ENCODE measurements at places on chromosomes 1 and 21.

- no peak for DNase-seq
These were observed 45.2 kb upstream of the PCP4 start for GRCh38 chr21:39822042-39822441.

DNA sequence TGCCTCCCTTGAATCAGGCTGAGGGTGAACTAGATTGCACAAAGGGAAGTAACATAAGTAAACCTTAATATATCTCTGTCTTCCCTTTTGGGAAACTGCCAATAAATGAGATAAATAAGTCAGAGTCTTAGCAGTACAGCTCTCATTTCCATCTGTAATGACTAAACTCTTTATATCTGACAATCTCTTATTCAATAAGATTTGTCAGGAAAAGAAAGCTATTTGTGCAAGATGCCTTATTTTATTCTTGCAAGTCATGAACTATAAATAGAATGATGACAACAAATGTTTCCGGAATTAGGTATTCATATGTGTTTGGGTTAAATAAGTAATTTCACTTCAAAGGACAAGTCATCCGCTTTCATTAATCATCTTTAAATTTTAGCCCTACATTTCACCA lies 229.2 kb downstream of the PTGER3 start:
- DNase-seq: no peak

GRCh38 chr1:219443763-219444162 lies 169.1 kb downstream of the ZC3H11B start:
- DNase-seq: peak; percentile 17

- no peak for DNase-seq
These were observed 228.3 kb upstream of the ZP4 start for GRCh38 chr1:238119060-238119459.

- DNase-seq: no peak
These were observed 12.1 kb upstream of the SELENBP1 start for GRCh38 chr1:151384584-151384983.

DNA sequence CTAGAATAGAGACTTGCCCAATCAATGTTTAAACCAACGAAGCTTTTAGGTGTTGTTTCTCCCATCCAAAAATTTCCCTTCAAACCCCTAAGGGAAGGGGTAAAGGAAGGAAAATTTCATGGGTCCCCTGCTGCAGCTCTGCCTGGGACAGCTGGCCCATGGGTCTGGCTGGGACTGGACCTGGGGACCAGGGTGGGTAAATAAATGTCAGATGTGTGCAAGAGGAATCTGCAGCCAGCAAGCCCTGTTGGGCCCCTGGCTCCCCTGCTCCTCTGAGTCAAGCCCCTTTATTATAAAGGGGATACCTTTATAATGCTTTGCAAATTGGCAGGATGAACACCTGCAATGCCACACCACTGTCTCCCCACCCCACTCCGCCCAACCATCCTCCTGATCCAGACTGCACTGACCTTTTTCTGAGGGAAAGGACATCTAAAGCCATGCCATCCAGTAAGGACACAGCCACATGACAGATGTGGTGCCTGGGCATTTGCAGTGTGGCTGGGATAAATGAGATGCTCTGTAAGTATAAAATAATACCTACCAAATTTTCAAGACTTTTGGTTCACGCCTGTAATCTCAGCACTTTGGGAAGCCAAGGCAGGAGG lies 1.9 kb upstream of the TMEM125 start:
- DNase-seq: no peak

- peak; percentile 51 for DNase-seq
These were observed 31.4 kb downstream of the CLSTN1 start for GRCh38 chr1:9792156-9793042.

- peak; percentile 18 for DNase-seq
These were observed 4.8 kb upstream of the HEATR1 start for GRCh38 chr1:236608930-236609726.

GRCh38 chr1:6445062-6445763 lies 20.6 kb downstream of the ESPN start:
- no peak for DNase-seq

- DNase-seq: no peak
These were observed 50.4 kb upstream of the LRRC8D start for GRCh38 chr1:89770391-89770790.

DNA sequence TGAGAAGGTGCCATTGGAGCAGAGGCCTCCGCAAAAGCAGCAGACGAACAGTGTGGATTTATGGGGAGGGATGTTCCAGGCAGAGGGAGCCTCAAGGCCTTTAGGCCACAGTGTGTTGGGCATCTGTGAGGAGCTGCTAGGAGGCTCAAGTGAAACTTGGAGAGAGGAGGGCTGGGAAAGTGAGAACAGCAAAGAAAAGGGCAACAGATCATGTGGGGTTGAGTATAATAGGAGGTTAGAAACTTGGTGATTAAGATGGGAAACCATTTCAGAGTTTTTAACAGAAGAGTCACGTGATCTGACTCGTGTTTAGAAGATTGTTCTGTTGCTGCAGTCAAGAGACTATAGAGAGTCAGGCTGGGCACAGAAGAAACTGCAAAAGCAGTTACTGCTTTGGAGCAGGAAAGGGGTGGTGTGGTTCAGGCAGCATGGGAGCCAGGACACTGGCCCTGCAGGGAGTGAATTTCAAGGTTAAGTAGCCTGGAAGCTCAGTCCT lies 277.0 kb downstream of the DISC1 start:
- no peak for DNase-seq

DNA sequence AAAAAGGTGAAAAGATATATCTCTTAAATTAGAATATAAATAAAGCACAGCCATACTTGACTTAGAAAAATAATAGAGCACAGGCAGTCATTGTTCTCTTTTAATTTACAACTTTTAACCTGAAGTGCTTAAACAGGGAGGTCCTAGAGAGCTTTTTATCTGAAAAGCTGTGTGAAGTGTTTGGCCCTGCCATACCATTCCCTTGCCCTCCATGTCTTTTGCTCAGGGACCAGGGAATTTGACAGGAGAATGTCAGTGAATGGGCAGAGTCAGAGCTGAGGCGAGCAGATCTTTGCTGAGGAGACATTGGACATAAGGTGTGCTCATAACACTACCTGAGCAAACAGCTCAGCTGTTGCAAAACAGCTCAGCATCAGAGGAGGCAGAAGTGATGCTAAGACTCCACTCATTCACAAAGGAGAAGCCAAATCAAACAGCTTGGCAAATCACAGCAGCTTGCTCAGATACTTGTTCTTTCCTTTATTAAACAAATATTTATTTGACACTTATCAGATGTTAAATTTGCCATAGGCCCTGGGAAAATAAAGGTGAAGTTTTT lies 14.9 kb upstream of the MGST3 start:
- no peak for DNase-seq

GRCh38 chr1:151867321-151867720 lies 13.8 kb upstream of the THEM5 start:
- no peak for DNase-seq

DNA sequence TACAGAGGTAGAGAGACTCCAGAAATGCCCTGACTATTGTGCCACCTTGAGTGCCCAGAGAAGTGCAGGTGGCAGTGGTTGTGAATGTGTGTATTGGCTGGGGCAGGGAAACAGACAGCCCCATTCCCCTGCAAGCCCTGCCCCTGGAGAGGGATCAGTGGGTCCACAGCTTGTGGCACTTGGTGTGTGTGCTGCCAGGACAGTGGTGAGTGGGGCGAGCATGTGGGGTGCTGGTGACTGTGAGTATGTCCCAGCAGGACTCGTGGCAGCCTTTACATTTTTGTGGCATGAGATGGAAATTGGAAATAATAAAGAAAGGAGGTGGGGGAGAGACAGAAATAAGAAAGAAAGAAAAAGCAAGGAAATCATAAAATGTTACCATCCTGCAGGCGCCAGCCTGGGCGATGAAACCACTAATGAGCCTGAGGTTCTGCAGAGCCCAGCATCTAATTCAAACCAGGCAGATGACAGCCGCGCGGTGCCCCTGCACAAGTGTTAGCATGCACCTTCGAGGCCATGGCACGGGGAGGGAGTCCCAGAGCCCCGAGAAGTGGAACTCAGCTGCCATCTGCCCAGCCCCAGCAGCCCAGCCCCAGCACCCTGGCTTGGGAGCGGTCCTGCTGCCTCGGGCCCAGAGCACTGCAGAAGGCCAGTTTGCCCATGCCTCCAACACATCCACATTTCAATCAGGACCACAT lies 49.1 kb upstream of the ZBTB40 start:
- DNase-seq: no peak

GRCh38 chr21:42638266-42638863 lies 15.1 kb upstream of the PDE9A start:
- DNase-seq: no peak

GRCh38 chr1:4590756-4591155 lies 63.7 kb upstream of the AJAP1 start:
- DNase-seq: no peak

Data from H54 (cell line).